ENCODE measurements at places on chromosomes 13 and 19.

DNA sequence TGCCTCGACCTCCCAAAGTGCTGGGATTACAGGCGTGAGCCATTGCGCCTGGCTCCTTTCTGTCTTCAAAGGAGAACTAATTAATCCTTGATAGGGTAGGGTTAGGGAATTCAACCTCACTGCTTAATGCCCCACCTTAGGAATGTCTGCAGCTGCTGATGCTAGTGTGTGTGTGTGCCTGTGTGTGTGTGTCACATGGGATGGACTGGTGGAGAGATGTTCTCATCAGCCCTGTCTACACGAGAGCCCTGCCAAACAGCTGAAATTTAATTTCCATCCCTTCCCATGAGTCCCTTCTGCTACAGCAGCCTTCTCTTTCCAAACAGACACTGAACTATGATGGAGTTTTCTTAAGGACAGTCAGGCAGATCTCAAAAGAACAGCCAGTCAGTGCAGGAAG is 46.5 kb upstream of the CLDN10 start:
- no peak for DNase-seq

DNA sequence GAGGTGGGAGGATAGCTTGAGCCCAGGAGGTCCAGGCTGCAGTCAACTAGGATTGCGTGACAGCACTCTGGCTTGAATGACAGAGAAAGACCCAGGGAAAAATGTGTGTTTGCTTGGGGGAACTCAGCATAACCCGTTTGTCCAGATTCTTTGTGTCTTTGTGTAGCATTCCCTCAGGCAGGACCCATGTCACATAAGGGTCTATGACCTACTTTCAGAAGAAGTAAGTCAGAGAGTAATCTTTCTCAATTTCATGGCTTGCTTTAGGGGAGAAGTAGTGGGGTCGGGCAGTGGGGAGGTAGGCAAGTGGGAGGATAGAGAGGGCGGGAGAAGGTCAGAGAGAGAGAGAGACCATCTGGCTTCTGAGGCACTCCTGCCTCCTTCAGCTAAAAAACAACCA is 11.9 kb upstream of the PSPC1 start:
- no peak for DNase-seq

GRCh38 chr19:29893606-29894284 is 48.3 kb upstream of the URI1 start:
- DNase-seq, result peak; percentile 95

DNA sequence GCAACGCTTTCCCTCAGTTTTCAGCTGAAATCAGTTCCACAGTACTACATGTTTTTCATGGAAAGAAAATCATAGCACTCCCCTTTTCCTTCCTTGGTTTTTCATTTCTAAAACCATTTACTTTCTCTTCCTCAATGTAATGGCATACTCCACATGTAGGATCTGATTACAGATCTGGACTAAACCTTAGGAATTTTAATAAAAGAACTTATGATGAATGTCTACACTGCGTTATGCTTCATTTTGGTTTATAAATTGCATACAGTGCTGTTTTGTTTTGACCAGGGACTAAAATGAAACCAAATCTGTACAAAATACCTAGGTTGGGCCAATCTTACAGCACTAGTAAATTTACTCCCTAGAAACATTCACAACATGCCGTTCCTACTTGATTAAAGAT is 589.9 kb downstream of the TBC1D4 start:
- no peak for DNase-seq

DNA sequence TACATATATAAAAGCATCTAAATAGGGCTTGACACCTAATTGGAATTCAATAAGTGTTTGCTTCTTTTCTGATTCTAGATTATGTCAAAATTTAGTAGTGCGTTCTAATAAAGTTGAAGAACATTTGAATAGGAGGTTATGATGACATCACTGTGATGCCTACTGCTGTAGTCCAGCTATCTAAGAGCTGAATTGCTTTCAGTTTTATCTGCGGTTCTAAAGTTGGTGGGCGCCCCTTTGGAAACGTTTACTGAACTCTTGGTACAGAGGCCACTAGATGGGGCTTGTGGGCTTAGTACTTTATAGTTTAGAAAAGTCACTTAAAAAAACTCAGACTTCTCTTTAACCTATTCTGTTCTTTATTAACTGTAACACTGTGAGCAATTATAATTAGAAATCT is 776.9 kb downstream of the GPC5 start:
- peak; percentile 88 for DNase-seq

DNA sequence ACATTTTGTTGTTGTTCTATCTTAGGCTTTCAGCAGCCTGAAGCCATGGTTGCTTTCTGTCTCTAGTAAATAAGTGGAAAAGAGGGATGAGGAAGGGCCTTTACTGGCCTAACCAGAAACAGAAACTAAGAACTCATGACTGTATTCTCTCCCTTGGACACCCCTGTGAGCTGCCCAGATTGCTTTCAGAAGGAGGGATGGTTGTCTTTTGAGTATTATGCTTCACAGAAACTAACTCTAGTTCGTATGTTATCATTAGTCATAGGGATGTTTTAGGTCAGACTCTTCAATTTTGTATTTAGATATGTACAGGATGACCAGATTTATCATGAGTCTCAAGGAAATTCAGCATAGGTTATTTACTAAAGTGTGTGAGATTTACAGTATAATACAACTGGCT is 17.5 kb downstream of the BORA start:
- no peak for DNase-seq

GRCh38 chr13:44382635-44383145 is 9.1 kb downstream of the SERP2 start:
- peak; percentile 97 for DNase-seq

- DNase-seq, result no peak
Measured at GRCh38 chr13:110332750-110333149, 25.7 kb downstream of the COL4A2 start.

- no peak for DNase-seq
Measured at GRCh38 chr13:29613101-29613500, 17.6 kb upstream of the SLC7A1 start.

DNA sequence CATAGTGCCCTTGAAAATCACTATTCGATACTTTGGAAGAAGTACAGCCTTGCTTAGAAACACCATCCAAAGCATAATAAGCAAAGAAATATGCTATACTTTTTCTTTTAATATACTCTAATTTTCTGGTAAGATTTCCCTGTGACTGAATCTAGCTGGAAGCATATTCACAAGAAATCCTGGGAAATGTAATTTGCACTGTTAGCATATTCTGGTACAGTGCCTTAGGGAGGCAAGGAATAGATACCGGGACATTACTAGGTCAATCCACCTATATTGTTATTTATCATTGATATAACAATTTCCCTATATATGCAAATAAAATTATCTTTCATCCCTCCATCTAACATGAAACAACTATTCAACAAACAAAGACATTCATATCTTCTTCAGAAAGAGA is 1131.3 kb upstream of the PRR20A start:
- no peak for DNase-seq

GRCh38 chr19:35231956-35232645 is 3.6 kb upstream of the FAM187B start:
- DNase-seq, result no peak

DNA sequence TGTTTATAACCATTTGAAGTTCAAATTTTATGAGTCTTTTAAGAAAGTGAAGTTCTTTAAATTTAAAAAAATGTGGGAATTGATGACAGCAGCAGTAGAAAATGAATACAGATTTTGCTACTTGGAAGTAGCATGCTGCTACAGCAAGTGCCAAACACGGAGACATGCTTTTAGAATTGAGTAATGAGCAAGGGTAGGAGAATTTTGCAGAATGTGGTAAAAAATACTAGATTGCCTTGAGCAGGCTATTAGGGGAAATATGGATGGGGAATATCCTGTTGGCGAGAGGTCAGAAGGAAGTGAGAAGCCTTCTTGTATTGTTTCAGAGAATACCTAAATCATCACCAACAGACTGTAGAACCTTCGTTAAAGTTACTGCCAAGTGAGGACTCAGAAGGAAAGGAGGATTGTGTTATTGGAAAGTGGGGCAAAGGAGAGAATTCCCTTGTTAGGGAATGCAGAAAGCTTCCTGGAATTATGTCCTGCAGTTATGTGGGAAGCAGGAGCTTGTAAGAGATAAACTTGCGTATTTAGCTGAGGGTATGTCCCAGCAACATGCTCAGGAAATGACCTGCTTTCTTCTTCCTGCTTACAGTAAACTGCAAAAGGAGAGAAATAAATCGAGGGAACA is 32.4 kb upstream of the OXGR1 start:
- DNase-seq, result no peak

- DNase-seq, result no peak
Measured at GRCh38 chr13:104206450-104207044, 1140.3 kb upstream of the SLC10A2 start.

GRCh38 chr19:11375143-11375948 is 880 bp downstream of the SWSAP1 start:
- DNase-seq, result peak; percentile 90

- DNase-seq, result peak; percentile 75
Measured at GRCh38 chr13:112066624-112067004, 335 bp upstream of the SOX1 start.

- no peak for DNase-seq
Measured at GRCh38 chr19:2415281-2415972, 12.0 kb downstream of the TIMM13 start.

DNA sequence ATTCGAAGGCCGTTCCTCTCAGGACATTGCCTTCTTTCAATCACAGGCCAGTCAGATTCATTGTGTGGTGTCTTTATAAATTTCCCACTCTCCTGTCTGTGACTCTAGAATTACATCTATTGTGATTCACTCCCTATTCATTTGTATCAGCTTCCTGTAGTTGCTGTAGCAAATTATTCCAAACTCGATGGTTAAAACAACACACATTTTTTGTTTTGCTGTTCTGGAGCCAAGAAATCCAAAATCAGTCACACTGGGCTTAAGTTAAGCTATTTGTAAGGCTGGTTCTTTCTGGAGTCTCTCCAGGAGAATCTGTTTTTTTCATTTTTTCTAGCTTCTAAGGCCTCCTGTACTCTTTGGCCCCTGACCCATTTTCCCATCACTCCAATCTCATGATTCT is 1487.0 kb upstream of the SLC10A2 start:
- DNase-seq, result no peak

DNA sequence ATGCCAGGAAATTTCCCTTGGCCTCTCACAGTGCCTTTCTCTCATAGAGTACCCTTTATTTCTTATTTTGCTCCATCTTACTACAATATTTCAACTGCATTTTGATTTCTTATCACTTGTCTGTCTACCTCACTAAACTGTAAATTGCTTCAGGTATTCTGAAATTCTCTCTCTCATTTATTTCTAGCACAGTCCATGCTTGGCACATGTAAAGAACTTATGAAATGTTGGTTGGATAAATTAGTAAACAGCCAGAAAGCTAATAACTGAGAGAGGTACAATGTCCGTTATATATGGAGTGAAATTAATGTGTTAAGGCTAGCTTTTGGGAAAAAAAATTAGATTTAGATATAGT is 138.3 kb upstream of the RFC3 start:
- no peak for DNase-seq

- DNase-seq, result no peak
Measured at GRCh38 chr13:69545551-69545950, 562.1 kb upstream of the ATXN8OS start.

DNA sequence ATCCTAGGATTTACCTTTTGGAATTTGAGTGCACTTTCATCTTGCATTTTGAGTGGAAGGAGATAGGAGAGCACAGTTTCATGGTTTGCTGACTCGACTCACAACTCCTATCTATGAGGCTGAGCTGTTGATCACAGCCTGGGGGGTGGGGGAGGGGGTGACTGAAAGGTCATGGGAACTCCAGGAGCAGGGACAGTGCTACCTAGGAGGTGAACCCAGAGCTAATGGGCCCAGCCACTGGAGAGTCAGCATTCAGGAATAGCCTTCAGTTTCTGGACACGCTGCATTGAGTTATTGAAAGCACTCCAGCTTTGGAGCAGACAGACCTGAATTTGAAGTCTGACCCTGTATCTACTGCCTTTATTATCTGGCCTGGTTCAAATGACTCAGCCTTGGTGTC is 339.9 kb downstream of the SLC7A1 start:
- DNase-seq, result no peak

DNA sequence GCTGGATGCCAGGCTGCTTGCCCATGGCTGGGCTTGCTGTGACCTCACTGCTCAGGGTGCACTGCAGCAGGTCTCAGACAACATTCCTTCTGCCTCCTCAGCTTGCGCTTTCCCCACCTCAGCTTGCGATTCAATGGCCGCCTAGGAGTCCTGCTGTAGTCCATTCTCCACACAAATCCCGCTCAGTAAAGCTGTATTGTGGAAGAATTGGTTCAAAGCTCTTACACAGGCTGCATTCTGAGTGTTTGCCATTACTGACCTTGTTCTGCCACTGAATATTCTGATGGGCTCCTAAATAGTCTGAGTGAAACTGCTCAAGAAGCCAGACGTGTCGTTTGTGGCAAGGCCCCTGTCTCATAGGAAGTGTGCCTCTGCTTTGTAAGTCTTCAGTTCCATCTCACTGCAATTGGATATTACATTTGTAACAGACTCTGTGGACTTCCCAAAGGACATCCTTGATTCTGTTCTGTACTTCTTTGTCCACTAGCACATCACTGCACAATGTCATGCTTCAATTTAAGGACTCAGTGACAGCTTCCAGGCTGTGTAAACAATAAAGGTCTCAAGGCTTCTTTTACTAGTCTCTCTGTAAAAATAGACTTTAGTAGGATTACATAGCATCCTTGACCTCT is 49.8 kb downstream of the KATNAL1 start:
- no peak for DNase-seq

DNA sequence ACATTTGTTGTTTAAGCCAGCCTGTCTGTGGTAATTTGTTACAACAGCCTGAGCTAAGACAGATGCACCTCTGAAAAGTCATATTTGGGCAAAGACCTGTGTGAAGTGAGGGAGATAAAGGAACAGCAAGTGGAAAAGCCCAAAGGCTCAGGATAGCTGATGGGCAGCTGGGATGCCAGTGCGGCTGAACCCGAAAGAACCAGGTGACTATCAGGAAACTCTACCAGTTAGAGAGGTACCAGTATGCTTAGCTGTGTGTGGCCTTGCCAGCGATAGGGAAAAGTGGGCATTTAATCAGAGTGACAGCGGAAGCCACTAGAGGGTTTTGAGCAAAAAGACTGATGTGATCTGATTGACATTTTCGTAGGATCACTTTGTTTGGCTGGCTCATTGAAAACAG is 764.8 kb upstream of the GPC6 start:
- no peak for DNase-seq

DNA sequence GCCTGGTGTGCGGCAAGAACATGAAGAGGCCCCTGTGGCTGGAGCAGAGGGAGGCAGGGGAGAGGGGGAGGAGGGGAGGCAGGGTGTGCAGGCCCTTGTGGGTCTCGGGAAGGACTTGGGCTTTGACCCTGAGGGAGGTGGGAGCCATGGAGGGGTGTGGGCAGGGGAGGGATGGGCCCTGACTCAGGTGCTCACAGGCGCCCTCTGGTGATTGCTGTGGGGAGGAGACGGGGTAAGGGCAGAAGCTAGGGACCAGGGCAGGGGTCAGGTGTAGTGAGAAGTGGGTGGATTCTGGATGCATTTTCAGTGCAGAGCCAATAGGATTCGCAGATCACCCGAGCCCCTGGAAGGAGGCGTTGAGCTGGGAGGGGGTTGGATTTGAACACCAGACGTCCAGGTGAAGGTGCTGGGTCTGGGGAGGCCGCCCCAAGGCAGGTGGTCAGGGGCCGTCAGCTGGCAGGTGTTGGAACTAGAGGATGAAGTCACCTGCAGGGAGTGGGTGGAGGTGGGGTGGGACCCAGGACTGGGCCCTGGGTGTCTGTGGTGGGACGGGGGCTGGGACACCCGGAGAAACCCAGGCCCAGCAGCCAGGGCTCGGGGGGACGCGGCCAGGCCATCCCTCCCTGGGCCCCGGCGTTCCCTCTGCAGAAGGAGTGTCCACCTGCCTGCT is 185.4 kb downstream of the KDM4B start:
- peak; percentile 62 for DNase-seq
